AG09309 (cell line): ENCODE measurements at places on chromosomes 1 and 21.

DNA sequence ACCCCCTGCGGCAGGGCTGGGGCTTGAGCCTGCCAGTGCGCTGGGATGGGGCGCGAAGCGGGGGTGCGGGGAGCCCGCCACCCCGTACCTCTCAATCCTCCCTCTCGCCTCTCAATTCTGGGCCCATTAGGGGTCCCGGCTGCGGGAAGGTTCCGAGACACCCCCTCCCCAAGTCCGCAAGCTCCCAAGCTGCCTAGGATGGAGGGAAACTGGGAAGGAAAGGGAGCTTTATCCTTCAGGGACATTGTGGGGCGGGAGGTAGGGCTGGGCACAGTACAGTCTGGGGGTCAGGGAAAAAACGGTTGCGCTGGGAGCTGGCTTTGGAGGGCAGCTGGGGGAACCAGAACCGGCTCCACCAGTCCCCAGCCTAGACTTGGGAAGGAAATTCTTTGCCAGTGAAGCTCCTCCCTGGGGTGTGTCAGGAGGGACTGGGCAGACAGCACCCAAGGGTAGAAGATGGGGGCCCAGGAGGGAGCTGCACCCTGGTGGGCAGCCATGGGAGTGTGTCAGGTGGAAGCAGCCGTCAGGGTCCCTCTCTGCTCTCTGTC, 904 bp downstream of the GJB3 start:
- no peak for DNase-seq

DNA sequence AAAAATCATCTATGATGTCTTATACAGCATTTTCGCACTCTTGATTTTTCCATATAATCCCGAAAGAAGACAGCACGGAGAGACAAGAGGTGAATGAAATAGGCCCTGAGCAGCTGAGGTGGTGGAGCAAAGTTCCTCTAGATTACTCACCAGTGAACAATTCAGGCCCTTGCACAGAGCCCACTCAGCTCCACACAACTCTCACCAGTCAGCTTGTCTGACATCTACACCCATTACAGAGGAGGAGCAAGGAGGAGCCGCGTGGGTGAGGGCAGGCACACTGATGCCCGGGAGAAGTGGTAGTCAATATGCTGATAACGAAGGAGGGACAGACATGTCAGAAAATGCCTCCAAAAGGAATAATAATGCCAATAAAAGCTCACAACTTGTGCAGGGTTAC, 59.9 kb downstream of the DNM3 start:
- no peak for DNase-seq

DNA sequence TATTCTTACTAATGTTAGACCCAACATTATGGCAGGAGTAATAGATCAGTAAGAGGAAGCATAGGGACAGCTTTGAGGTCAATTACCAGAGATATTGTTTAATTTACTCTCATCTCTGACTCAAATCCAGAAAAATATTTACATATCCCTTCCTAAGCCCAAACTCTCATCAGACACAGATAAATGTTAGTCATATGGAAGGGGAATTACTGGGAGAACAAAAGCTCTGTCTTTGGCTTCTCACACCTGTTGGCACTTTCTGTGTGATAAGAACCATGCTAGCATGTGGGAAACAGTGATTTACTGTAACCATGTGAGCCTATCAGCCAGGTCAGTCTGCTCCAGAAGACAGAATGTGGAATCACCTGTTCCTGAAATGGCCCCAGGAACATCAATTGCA, 72.4 kb downstream of the DUSP10 start:
- no peak for DNase-seq

- DNase-seq: no peak
Measured at GRCh38 chr1:60257531-60257930, 184.0 kb upstream of the C1orf87 start.

DNA sequence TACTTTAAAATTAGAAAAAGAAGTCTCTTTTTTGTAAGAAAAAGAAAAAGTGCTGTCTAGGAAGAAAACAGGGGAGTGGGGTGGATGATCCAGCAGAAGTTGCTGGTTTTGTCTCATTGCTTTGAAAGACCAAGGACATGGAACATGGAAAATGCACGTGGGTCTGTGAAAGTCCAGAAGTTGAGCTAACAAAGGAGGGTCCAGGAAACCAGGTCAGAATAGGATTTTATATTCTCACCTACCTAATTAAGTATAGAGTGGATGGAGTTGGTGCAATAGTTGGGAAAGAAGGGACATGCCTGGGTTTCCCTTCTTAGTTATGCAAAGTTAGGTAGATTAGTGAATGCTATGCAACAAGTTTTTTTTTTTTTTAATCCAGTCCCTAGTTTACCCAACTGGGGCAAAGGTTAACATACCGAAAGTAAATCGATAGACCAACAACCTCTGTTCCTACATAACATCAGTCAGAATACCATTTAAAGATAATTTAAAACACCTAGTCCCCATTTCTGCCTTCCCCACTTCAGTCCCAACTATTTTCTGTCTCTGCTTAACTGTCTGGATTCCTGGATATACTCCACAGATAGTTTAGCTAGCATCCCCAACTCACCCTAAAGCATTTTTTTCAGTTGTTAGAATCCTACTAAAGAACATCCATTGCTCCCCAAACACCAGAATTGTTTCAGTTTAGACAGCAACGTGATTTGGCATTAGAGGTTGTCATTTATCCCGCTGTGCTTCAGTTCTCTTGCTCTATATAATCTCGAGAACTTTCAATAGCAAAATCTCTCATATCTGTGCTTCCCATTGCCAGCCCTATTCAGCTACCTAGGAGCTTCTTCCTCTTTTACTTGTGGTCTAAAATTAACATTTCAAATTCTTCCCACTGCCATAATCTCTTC, 105.7 kb upstream of the PLPPR5 start:
- no peak for DNase-seq

DNA sequence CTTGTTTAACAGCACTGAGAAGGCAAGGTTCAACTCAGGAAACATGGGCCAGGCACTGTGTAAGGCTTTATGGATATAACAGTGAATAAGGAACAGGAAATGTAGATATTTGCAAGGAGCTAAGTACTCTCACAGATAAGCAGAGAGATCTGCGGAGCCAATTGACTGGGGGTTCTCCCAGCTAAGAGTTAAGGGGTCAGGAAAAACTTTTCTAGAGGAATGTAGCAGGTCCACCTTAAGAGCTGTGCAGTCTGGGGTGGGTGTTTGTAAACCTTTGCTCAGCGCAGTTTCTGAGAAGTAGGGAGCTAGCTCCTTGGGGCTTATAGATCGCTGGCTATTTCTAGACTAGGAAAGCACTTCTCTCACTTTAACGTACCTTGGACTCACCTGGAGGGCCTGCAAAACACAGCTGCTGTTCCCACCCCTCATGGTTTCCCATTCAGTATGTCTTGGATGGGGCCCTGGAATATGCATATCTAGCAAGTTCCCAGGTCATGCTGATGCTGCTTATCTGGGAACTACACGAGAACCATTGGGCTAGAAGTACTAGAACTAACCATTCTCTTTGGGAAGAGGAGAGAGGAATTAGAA, 51.7 kb downstream of the TLCD4 start:
- DNase-seq: no peak

GRCh38 chr1:4171480-4172450, 271.7 kb upstream of the C1orf174 start:
- no peak for DNase-seq

DNA sequence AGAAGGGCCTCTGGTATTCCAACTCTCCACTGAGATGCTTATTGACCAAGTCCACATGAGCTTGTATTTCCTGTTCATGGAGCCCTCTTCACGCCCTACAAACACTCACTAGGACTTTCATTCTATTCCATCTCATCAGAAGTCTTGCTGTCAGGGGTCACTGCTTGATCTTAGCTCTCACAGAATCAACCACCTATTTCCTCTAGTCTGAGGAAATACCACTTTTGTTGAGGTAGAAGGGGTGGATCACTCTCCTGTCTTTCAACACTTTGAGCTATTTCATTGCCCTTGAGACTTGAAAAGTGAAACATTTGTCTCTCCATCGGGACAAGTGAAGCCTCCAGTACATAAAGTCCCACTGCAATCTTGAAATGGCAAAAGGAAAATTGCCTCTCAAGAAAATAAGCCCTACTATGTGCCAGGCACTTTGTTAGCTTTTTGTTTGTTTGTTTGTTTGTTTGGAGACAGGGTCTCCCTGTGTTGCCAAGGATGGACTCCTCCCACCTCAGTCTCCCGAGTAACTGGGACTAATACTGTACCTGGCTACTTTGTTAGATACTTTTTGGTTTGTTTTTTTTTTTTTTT, 19.8 kb upstream of the FAM110D start:
- no peak for DNase-seq

DNA sequence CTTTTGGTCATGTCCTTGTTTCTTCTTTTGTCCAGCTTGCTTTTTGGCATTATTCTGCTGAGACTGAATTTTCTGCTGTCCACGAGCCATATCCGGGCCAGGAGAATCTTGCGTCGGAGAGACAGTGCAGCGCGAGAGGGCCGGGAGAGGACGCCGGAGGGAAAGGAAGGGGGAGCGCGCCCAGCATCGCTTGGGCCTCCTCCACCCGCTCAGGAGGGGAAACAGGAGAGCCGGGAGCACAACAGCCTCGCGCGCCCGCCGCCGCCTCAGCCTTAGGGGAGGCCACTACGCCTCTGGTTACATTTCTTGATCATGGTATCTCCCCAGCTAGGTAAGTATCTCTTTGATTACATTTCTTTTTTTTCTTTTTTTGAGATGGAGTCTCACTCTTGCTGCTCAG, 7.4 kb upstream of the DEGS1 start:
- no peak for DNase-seq

DNA sequence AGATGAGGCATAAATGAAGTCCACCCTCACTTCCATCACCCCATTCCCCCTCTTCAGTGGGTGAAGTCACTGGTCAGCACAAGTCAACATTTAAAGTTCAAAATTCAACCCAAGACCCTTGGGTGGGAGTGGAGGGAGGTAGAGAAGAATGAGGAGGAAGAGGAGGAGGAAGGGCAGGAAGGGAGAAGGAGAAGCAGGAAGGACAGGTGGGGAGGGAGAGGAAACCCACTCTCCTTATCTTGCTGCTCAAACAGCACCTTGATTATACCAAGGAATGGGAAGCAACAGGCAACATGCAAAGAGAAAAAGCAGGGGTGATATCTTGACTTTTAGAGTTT, 4.0 kb upstream of the BTG2 start:
- DNase-seq: no peak

- no peak for DNase-seq
Measured at GRCh38 chr1:52240592-52241210, 98.8 kb downstream of the ZFYVE9 start.

GRCh38 chr1:109523706-109524105, 14.2 kb upstream of the AMIGO1 start:
- DNase-seq: no peak

DNA sequence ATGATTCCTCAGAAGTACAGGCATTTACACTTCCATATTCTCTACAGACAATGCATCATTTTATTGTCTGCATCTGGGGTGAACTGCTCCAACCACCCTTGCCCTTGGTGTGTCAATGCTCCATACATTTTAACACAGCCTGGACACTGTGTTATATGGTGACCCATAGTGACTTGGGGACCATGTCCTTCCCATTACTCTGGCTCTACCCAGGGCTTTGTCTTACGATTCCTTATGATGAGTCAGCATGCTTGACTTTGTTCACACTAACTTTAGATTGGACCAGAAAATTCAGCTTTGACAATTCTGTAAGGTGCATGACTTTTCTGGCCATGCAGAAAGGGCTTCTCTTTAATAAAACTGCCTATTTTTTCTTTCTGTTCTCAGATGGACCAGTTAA, 6.8 kb upstream of the OVAAL start:
- DNase-seq: no peak

- DNase-seq: no peak
Measured at GRCh38 chr1:156419854-156420204, 50.8 kb downstream of the RHBG start.

GRCh38 chr21:42277593-42277992, 37.6 kb downstream of the TFF3 start:
- no peak for DNase-seq

DNA sequence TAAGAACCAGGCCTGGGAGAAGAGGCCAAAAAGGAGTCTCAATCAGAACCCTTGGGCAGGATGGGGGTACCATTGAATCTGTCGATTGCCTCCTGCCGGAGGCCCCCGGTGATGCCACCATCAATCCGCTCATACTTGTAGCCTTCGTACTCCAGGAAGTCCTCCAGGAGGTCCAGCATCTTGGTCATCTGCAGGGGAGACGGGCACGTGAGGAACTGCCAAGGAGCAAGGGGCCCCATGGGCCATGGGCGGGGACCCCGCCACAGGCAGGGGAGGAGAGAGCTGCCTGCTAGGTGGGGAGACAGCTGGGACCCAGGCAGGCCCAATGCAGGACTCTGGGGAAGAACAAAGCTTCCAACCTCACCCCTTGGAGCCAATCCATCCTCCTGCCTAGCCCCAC, 48.6 kb downstream of the CHD5 start:
- DNase-seq: no peak

GRCh38 chr1:230620649-230621323, 21.5 kb upstream of the COG2 start:
- no peak for DNase-seq

GRCh38 chr21:31555741-31556191, 103.7 kb upstream of the SOD1 start:
- DNase-seq: no peak

DNA sequence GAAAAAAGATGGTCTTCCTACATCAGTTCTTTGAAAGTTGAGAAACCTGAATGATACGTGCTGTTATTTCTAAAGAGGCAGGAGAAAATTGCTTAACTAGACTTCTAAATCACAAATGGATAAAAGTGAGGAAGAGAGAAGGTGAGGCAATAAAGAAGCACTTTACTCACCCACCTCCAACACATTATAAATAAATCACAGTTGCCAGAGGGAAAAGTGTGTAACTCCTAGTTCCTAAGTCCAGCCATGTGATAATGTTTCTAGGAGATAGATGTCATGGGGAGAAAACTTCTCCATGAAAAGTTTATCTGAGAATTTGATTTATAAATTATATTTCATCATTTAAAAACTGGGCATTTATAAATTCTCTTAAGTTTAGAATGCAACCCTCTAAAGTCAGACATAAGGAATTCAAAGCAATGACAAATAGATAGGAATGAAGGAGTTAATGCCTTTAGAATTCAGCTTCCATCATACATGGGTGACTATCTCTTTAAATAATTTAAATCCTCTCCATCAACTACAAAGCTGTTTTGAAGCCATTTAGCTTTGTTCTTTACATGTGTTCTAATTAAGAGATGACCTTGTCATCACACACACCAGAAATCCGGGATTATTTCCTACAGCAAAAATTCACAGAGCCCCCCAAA, 60.0 kb downstream of the NRIP1 start:
- DNase-seq: no peak

DNA sequence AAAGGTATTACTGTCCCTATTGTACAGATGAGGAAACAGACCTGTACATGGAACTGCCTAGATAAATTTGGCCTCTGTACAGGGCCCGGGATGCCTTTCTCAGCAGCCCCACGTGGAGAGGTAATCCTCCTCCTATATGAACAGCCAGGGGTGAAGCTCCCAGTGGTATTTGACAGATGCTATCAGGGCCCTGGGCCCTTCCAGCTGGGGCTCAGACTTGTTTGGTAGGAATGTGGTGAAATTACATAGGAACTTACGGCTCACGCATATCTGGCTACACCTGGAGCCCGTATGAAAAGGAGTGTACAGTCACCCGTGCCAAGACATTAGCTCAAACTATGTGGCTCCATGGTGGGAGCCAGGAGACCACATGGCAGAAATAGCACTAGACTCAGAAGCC, 24.8 kb upstream of the TCEA3 start:
- no peak for DNase-seq
